ENCODE measurements at places on chromosomes 7 and 10.

GRCh38 chr7:73892003-73892999 is 31.3 kb downstream of the TMEM270 start:
- no peak for DNase-seq

GRCh38 chr7:106279425-106280197 is 5.2 kb downstream of the NAMPT start:
- peak; percentile 68 for DNase-seq

DNA sequence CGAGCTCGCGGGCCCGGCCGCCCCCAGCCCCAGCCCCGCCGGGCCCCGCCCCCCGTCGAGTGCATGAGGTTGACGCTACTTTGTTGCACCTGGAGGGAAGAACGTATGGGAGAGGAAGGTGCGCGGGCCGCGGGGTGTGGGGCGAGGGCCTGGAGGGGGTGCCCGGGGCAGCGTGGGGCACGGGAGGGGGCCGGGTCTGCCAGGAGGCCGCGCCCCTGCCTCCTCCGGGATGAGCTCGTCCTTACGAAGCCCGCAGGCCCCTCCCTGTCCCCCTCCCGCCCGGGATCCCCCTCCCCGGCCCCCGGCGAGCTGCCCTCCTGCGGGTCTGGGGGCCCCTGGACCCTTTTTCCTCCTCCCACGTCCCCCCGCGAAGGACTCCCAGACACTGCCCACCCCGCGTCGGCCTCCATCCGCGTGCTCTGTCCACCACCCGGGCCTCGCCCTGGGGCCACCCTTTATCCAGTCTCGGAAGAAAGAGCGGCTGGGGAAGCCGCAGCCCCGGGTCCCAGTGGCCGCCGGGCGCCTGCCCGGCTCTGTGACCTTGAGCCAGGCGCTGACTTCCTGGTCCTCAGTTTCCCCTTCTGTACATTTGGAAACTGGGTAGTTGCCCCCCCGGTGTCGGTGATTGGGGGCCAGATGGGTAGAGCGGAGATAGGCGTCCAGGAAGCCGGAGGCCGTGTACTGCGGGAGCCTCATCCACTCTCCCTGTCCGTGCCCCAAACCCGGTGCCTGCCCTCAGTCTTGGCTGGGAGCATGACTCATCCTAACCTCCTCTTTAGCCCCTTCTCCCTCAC is 521 bp downstream of the LIMK1 start:
- peak; percentile 50 for DNase-seq

DNA sequence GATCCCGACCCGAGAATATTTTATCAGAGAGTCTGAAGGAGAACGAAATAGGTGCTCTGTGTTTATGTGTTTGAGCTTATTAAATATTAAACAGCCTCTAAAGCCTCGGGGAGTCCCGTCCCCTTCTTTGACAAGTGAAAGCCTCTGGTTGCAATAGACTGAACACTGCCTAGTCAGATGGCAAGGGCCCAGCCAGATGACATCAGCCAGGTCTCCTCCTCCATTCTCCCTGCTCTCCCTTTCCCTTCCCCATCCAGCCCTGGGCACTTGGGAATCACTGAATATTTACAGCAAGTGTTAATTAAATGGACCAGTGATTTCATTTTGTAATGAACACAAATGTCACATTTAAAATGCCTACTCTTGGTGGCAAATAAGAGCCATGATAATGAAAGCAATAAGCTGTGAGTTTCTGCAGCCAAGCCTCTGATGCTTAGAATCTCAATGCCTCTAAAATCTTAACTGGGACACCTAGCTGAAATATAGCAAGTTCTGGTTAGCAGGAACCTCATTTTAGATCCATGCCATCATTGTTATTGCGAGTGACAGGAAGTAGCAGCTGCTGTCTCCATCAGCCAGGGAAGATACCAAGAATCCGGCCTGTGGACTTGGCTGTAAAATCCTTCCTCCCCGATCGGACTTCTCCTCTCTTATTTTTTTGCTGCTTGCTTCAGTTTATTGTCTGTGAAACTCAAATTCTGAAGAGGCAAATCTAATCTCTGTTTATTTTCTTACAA is 202.1 kb downstream of the PRPF18 start:
- peak; percentile 28 for DNase-seq

GRCh38 chr10:11146402-11147171 is 128.9 kb downstream of the CELF2 start:
- no peak for DNase-seq

DNA sequence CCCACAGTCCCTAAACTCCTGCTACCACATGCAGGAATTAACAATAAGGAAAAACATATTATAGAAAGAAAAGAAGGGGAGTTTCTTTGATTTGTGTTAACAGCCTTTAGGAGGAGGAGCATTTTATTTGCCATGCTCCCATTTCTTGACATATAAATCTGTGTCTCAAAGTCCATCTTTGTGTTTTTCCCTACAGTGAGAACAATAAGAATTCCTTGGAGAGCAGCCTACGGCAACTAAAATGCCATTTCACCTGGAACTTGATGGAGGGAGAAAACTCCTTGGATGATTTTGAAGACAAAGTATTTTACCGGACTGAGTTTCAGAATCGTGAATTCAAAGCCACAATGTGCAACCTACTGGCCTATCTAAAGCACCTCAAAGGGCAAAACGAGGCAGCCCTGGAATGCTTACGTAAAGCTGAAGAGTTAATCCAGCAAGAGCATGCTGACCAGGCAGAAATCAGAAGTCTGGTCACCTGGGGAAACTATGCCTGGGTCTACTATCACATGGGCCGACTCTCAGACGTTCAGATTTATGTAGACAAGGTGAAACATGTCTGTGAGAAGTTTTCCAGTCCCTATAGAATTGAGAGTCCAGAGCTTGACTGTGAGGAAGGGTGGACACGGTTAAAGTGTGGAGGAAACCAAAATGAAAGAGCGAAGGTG is 4.1 kb downstream of the IFIT2 start:
- DNase-seq: no peak

DNA sequence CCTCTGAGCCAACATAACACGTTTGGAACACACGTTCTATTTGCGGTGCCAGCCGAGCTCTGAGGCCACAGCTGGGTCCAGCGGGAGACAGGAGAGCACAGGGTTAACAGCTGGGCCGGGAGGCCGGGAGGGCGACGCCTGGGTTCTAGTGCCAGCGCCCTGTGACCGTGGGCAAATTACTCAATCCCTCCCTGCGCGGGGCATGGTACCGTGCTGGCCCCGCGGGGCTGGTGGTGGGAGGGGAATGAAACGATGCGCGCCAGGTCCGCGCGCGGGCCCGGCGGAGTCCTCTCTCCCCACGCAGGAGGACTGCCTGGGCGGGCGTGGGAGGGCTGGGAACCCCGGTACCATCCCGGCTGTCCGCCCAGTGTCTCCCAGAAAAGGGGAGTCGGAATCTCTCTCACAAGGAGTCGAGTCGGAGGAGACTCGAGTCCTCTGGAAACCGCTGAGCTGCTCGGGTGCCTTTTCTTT is 30.4 kb downstream of the LEP start:
- DNase-seq: no peak

- DNase-seq: no peak
These were observed 98.4 kb downstream of the RGS10 start for GRCh38 chr10:119443970-119444660.

DNA sequence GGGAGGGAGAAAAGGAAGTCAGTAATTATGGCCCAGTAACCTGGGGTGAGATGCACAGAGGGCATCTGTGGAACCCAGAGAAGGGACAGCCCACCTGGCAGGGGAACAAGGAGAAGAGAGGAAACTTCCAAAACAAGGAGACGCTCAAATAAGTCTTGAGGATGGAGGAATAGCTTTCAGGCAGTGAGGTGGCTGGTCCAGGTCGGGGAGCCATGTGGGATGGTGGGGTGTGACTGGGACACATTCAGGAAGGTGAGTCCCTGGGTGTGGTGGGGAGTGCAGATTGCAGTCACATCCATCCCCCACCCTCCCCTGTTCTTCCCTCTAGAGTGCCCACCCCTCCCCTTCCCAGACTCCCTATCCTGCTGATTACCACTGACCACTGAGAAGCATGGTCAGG is 175.4 kb downstream of the GRID1 start:
- DNase-seq: no peak

DNA sequence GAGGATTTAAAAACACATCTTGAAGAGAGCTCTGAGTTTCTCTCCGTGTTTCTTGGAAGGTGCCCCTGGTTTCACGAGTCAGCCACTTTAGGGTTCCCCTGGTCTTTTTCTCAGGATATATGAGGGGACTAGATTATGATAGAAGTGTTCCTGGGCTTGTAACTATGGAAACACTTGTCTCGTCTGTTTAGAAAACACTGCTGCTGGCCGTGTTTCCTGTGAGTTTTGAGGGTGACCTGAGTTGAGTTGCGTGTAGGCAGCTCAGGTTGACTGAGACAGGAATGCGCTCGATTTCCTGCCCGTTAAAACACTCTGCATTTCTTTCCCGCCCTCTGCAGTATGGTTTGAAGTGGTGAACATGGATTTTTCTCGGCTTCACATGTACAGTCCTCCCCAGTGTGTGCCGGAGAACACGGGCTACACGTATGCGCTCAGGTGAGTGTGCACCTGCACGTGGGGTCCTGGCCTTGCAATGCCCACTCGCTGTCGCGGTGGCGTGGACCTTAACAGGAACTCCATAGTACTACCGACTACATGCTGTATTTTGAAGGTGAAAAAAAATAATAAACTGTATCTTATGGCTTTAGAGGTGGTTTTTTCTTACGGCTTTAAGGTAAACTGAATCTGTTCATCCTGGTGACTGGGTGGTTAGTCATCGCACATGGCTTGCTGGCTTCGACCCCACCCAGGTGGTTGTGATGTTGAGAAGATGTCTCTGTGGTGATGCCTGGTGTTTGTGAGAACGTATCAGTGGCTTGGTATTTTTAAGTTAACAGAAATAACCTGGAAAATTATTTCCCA is at the start of gene SUN1:
SUN1 (plus strand) TSS at position 310 of the 801 bp plus-strand sequence; CDS start at position 359, 49 bp downstream.
- peak; percentile 88 for DNase-seq

DNA sequence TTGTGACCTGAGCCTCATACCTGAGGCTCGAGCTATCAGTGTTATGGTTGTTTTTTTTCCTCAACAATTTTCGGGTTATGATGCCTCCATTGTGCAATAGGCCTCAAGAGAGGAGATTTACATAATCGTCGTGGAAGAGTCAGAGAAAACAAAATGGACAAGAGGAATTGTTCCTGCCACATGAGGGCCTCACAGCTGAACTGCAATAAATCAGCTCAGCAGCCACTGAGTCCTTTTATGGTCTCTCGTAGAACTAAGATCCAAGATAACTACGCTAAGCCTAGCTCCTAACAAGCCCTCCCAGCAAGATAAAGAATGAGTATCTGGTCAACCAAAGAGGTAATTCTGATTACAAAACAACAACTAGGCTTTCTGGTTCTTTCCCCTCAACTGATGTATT is 336.8 kb downstream of the WDR11 start:
- no peak for DNase-seq

DNA sequence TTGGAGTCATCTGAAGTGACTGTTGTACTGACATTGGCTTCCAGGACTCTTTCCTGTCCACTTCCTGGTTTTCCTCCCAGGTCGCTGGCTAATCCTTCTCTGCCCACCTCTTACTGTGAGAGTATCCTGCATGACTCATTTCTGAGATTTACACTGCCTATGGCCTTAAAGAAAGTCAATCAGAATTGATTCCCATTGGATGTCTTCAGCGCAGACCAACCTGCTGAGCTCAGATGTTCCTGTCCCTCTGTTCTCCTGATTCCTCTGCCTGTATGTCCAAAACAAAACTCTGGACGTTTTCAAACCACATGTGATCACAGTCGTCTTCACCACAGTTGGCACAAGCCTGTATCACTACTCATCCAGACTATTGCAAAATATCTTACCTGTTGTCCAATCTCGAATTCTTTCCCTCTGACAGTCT is 262.1 kb downstream of the CREB5 start:
- no peak for DNase-seq

- DNase-seq: peak; percentile 76
These were observed 8.3 kb upstream of the ZC3HAV1L start for GRCh38 chr7:139043823-139044812.
